ENCODE measurements at places on chromosomes 5 and 9.

DNA sequence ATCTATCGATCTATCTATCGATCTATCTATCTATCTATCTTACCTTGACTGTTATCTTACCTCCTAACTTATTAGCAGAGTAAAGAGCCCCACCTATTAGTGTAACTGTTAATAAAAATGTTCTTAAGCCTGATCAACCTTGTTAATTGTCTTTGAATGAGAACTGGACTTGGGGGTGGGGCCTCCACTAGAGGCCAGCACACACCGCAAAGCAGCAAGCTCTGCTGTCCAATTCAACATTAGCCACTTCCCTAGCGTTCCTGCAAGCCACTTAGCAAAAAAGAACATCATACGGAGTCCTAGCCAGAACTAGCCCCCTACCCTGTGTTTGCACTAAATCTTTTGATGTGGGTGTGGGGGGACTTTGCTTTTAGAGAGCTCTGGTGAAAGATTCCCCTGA lies 515.8 kb downstream of the KDM4C start:
- DNase-seq: no peak

DNA sequence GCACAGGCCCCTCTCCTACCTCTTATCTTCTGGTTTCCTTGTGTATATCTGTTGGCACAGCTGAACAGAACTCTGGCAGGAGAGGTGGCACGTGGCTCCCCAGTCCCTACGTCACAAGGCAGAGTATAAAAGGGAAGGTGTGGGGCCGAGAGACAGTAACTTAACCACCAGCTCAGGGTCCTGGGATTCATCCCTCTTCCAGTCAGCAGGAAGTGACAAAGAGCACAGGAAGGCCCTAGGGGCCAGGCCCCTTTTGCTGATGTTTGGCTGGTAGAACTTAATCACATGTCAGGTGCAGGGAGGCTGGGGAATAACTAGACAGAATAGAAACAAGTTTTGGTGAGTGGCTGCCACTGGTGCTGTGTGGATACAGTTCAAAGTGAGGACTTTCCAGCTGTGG lies 4.5 kb upstream of the ICE1 start:
- DNase-seq: no peak

- DNase-seq: no peak
Observed at GRCh38 chr5:22757776-22758175, 95.4 kb downstream of the CDH12 start.

DNA sequence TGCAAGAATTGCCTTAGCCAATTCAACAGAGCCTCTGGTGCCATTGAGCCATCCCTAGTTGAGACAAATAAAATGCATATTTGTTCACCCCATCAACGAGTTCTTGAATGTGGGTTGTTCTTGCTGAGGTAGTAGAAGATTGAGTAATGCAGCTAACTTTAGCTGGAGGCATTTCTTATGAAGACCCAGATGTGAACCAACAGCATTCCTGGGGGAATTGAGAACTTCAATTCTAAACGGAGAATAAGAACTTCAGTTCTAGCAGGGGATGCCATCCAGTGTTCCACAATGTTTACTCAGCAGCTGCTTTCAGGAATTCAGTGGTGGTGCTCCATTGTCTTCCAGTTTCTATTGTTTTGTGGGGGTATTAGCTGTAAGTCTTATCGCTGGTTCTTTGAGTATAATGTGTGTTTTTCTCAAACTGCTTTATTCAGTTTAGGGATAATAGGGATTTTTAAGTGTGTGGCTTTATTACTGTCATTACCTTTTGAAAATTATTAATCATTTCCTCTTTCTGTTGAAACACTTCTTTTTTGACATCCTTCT lies 1968.2 kb upstream of the NUDT12 start:
- DNase-seq: no peak

DNA sequence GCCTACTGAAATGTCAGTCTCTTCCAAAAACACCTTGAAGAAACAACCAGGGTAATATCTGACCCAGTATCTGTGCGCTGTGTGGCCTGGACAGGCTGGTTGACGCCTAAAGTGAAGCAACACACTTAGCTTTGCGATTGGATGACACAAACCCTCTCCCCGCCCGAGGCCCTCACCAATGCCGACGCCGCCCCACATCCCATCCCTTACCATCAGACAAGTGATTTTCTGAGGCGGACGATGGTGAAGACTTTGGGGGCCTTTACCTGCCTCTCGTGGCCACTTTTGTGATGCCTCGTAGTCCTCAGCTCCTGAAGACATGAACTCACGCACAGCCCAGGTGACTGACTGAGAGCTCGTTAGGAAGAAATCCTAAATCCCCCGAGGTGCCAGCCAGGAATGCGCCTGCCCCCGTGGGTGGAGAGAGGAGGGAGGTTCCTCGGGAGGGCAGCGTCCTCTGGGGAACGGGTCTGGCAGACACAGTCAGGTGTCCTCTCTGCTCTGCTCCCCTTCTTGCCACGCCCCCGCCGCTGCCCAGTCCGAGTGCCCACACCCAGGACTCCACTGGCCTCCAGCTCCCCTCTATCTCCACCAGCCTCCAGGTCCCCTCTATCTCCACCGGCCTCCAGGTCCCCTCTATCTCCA lies 31.0 kb upstream of the RXRA start:
- DNase-seq: no peak

DNA sequence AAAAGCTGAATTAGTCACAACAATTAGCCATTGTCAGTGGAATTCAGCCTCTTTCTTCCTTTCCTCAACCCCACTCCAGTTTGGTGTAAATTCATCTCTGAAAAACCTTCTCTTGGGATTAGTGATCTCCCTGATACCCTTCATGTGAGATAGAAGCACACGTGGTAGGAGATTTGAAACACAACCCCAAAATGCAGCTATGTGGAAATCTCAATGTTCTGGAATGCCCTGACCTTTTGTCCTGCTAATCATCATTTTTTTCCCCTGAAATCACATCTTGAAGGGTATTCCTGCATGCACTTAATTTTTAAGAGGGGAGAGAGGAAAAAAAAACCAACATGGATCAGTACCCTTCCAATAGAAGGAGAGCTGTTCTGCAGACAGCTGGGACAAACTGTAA lies 612.6 kb downstream of the EBF1 start:
- no peak for DNase-seq

GRCh38 chr9:675697-676370 lies 165.7 kb upstream of the DMRT1 start:
- no peak for DNase-seq

GRCh38 chr5:55480781-55481180 lies 54.0 kb downstream of the PLPP1 start:
- no peak for DNase-seq

GRCh38 chr5:141940695-141941271 lies 17.1 kb downstream of the DELE1 start:
- no peak for DNase-seq

GRCh38 chr5:171581781-171582180 lies 162.3 kb downstream of the FGF18 start:
- no peak for DNase-seq

GRCh38 chr5:11609570-11610303 lies 294.5 kb downstream of the CTNND2 start:
- DNase-seq: no peak
